ENCODE measurements at places on chromosomes 1 and 21.

GRCh38 chr1:245377854-245378253, 223.1 kb downstream of the KIF26B start:
- no peak for DNase-seq

DNA sequence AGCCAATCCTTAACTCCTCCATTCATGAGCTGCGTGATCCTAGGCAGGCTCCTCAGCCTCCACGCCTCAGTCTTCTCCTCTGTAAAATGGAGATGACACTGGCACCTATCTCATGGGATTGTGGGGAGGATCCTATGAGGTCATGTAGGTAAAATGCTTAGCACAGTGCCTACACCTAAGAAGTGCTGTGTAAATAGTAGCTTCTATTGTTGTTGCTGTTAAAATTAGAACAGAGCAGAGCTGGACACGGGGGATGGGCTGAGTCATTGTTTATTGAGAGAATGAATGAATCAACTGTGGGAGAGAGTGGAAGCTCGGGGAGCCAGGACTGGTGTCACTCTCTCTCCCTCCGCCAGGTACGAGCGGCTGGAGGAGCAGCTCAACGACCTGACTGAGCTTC, 43.0 kb downstream of the TMCC2 start:
- DNase-seq = no peak

GRCh38 chr1:212217633-212218032, 67.6 kb upstream of the PPP2R5A start:
- no peak for DNase-seq

- DNase-seq = peak; percentile 3
Measured at GRCh38 chr1:176374967-176375569, 87.9 kb upstream of the PAPPA2 start.

DNA sequence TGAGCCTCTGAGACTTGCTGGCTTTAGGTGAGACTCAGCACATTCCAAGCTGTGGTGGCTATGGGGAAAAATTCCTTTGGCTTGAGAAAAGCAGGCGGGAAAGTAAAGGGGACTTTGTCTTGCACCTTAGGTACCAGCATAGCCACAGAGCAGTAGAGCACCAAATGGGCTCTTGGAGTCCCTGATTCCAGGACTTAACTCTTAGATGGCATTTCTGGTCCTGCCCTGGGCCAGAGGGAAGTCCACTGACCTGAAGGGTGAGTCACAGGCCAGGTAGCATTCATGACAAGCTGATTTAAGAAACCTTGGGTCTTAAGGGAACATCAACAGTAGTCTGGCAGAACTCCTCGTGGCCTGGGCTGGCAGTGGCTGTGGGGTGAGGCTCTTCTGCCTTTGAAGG, 344.7 kb downstream of the DUSP10 start:
- DNase-seq = no peak

Data from NCI-H1930 (cell line).